ENCODE measurements at places on chromosomes 1 and 21. TPM values are rescaled to one million over a fixed set of nuclear protein-coding genes. Genes with fewer than 3 reads are reported as not detected.

Gene MPC2
- total RNA-seq = 50.8 TPM

DNA sequence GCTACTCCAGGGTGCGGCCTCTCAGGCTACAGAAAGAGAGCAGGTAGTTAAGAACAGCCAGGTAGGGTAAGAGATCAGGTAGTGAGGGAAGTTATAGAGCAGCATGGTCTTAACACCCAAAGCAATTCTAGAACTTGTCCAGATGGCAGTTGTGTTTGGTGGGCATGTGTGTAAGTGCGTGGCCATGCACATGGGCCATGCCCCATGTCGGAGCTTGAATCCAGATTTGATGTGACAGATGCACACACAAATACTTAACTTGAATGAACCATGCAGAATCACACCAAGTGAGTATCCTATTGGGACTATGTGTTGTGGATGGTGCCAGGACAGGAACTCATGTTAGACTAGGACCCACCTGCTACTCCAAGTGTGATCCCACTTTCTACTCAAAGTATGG, 145.7 kb upstream of the HMGB4 start:
- peak; percentile 62 for DNase-seq

GRCh38 chr1:19769211-19769932, 30.3 kb downstream of the TMCO4 start:
- no peak for DNase-seq

- DNase-seq = no peak
Measured at GRCh38 chr1:117051224-117052064, 8.7 kb upstream of the TTF2 start.

GRCh38 chr1:7008331-7008730, 223.1 kb downstream of the CAMTA1 start:
- peak; percentile 42 for DNase-seq

GRCh38 chr21:25614441-25614840, 7.2 kb upstream of the MRPL39 start:
- no peak for DNase-seq

Gene PFKFB2
- 15.8 TPM for total RNA-seq

DNA sequence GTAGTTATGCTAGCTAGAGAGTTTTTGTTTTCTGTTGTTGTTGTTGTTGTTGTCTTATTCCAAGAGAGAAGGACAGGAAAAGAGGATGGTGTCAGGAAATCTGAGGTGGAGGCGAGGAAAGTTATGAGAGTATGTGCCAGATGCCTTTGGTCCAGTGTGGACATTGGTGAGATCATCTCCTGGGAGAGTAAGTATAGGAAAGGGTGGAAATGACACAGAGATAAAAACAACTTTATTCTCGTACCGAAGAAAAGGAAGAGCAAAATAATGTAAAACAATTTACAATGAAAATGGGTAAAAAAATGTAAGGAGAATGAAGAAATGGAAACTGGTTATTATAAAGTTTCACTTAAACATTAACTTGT, 97.4 kb upstream of the ADGRL2 start:
- no peak for DNase-seq

Gene SMCP
- not detected for total RNA-seq

DNA sequence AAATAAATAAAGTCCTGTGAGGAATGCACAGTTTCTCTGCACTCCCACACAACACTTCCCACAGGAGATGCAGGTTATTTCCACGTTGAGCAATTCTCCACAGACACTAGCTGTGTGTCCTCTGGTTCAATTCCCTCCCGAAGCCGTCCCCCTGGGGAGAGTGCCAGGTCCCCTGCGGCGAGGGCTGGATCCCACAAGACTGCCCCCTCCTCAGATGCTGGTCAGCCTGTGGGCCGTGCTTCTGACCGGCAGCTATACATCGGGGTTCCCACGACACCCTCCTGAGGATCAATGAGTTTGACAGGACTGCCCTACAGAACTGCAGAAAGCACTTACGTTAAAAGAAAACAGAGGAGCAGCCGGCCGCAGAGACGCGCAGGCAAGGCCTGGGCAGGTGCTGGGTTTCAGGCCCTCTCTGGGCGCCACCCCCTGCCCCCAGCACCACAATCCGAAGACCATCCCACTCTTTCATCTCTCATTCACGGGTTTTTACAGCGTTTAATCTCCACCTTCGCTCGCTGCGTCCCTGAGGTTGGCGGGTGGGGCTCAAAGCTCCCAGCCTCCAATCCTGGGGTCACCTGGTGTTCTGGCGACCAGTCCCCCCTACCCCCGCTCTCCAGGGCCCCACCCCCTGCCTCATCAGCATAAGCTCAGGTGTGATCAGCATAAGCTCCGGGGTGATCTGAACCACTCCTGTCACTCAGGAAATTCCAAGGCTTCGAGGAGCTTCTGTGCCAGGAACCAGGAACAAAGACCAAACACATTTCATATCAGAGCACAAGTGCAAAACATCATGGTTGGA, 9.3 kb downstream of the SLC35E2B start:
- DNase-seq = no peak

Gene ETS2
- 18.8 TPM for total RNA-seq

DNA sequence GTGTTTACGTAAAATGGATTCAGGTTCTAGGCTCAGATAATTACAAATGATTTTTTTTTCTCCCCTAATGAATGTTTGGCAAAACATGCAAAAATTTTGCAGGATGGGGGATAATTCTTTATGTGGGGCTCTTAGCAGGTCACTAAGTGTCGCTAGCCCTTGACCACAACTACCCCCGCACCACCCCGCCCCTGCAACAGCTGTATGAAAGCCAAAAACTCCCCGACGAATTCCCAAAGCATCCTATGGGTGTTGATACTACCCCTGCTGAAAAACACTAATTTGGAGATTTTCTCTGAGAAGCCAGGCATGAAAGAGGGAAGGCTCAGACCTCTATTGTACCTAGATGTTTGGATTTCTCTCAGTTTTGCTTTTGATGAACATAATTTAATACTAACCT, 243.0 kb downstream of the TRABD2B start:
- DNase-seq = no peak

DNA sequence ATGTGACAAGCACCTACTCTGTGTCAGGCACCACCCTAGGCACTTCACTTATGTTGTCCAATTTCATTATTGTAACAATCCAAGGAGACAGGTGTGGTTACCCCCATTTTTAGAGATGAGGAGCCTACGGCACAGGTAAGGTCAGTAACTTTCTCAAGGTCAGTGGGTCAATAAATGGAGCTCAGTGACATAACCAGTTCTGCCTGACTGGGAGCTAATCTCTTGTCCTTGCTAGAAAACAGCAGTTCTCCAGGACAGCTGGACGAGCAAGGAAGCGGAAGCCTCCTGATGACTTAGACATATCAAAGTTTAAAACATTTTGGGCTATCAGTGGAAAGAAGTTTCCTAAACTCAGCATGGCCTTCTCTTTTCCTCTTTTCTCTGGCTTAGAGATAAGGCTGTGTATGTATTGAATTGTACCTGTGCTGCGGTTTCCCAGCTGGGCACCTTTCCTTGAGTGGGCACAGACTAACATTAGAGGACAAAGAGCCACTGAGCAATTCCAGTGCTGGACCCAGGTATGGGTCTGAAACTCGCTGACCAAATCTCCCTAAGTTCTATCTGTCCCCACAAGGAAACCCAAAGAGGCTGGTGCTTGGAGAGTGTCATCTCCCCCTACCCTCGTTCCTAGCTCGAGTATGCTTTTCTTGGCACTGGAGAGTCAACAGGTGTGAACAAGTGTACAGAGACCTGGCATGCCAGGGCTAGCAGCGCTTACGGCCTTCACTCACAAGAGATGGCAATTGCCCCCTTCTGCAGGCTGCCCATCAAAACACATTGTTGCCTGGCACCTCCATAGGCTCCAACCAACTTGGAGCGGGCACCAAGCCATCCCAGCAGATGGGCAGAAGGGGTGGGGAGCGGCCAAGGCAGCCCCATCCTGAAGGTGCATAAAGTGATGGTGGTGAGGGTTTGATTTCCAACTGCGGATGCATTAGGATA, 456.1 kb upstream of the PROX1 start:
- DNase-seq = no peak

- DNase-seq = no peak
Measured at GRCh38 chr1:56098946-56099345, 480.4 kb downstream of the PLPP3 start.

DNA sequence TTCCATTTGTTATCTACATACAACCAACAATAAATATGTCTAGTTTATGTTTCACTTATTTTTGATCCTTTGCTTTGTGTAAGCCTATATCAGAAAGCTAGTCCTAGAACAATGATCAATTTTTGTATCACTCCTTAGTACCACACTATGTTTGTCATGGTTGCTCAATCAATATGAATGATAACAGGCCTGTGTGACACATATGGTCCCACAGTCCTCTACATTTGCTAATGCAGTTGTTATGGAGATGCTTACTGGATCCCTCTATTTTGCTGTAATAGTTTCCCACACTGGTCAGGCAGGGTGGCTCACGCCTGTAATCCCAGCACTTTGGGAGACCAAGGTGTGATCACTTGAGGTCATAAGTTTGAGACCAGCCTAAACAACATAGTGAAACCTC, 59.1 kb downstream of the ERO1B start:
- no peak for DNase-seq

GRCh38 chr1:10328180-10328963, 70.5 kb upstream of the PGD start:
- no peak for DNase-seq

DNA sequence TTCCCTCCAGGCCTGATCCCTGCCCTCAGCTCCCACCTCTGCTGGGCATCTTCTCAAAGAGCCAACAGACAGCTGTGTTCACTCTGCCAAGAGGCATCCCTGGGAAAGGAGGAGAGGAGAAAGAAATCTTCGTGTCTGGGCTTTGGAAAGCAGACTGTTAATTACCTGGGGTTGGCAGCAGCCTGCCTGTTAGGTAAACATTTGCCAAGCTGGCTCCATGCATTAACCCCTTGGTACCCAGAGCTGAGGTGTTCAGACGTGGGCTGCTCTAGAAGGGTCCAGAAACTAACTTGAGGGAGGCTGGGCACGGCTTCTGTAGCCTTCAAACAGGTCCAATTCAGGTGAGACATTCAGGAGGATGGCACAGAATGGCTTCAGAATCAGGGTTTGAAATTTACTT, 8.7 kb upstream of the EXTL1 start:
- DNase-seq = no peak

DNA sequence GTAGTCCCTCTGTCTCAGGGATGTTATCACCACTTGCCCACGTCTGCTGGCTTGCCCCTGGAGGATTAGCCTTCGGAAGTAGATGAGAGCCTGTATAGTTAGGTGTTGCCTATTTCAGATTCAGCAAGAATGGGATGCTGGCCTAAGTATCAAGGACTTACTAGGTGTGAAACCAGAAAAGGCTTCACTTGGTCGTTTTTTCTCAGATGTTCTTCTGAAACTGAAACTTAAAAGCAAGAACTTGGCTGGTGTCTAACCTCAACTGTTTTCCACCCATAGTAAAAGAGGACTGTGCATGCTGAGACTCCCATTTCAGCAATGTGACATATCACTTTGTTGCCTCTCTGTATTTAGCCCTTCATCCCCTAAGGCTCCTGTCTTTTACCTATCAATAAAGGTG, 67.0 kb upstream of the LRRC53 start:
- no peak for DNase-seq

Gene LIN28A
- not detected for total RNA-seq

Gene SPRR1A
- total RNA-seq = not detected
